ENCODE measurements at places on chromosomes 1 and 21.

DNA sequence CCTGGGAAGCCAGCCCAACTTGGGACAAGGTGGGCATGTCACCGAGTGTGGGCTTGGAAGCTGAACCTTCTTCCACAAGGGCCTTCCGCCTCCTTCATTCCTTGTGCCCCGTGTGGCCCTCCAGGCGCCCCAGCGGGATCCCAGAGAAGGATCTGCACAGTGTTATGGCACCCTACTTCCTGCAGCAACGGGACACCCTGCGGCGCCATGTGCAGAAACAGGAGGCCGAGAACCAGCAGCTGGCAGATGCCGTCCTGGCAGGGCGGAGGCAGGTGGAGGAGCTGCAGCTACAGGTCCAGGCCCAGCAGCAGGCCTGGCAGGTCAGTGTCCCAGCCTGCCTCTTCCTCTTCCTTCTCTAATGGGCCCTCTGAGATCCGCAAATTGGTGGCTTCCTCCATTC lies 5.8 kb upstream of the BGLAP start:
- no peak for DNase-seq

- DNase-seq: no peak
Observed at GRCh38 chr1:245501633-245502032, 346.8 kb downstream of the KIF26B start.

GRCh38 chr1:115057661-115058254 lies 28.1 kb downstream of the TSHB start:
- no peak for DNase-seq

DNA sequence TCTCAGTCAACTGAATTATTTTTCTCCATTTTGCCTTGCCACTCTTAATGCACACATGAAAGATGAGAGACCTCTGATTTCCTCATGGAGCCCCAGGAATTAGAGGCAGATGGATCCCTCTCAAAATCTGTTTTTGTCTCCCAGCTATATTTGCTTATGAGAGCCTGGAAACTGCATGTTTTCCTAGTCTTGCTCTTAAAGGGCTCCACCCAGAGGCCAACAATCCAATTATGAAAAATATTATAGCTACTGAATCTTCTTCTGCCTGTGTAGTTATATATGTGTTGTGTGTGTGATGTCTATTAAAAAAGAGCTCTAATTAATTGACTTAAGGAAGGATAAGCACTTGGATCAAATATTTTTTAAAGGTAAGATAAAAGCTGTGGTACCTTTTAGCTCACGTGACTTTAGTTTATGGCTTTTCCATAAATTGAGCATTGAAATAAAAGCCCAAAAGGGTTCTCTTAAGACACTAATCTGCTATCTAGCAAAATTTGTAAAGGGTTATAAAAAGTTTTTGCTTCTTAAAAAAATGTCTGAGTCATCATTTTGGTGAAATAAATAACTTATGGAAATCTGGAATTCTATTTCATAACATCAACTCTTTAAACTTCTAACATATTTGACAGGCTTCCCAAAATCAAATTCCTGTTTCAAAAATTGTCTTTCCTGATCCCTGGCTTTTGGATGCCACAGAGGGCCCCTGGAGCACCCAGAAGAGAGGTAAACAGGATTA lies 31.2 kb upstream of the TSPEAR start:
- no peak for DNase-seq

- no peak for DNase-seq
Observed at GRCh38 chr1:204142032-204142974, 9.5 kb downstream of the ETNK2 start.

DNA sequence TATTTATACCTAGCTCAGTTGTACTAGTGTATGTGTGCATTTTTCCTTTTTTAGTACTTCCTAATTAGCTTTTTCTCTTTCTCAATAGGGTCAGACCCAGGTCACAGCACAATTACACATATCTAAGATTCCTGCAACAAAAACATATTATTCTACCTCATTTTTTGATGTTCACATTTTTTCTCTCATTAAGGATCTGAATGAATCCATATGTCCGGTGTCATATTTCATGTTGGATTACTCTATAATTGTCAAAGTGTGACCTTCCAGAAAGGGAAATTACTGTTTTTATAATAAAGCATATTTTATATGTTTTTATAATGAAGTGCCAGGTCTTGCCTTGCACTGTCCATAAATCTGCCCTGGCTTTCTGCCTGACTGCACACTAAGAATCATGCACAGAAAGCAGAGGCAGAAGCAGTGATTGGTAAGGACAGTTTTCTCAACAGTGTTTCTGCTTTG lies 143.7 kb downstream of the KCNT2 start:
- DNase-seq: peak; percentile 69

DNA sequence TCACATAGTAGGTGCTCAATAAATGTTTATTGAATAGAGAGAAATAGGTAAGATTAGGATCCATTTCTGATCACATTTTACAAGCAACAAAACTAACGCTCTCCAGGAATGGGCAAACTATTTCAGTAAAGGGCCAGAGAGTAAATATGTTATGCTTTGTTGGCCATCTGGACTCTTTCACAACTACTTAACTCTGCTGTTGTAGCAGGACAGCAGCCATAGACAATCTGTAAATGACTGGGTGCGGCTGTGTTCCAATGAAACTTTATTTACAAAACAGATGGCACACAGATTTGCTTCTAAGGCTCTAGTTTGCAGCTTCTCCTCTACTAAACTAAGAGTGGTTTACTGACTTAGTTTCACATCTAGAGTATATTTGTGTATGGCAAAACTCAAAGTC lies 83.0 kb upstream of the BACH1 start:
- DNase-seq: no peak

DNA sequence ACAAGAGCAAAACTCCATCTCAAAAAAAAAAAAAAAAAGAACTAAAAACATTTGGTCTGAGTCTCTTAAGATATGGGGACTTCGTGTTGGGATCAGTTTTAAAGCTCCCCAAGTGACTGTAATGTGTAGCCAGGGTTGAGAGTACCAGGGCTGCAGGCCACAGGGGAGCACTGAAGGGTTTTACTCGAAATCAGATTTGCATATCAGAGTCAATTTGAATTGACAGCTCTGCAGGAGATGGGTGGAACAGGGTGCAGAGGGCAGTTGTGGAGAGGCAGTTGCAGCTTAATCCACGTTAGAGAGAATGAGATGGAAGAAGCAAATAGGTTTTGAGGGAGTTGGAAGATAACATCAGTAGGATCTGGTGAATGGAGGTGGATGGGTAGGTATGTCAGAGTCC lies 20.6 kb upstream of the ELOA start:
- no peak for DNase-seq

- no peak for DNase-seq
Observed at GRCh38 chr1:34147301-34147700, 17.7 kb downstream of the CSMD2 start.

DNA sequence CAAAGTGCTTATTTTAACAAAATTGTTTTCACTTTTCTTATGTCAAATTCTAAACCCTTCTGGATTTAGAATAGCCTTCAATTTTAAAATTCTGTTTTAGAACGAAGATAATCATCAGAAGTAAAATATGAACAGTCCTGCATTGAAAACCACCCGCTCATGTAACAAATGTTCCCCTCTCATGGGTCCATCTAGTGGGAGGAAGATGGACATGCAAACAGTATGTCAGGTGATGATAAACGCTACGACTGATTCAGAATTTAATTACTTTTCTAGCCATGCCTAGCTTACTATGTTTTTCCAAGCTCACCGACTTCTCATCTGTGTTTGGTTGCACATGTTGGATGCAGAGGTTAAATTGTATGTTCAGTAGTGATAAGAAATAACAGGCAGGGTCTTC lies 23.5 kb downstream of the SOD1 start:
- DNase-seq: no peak

DNA sequence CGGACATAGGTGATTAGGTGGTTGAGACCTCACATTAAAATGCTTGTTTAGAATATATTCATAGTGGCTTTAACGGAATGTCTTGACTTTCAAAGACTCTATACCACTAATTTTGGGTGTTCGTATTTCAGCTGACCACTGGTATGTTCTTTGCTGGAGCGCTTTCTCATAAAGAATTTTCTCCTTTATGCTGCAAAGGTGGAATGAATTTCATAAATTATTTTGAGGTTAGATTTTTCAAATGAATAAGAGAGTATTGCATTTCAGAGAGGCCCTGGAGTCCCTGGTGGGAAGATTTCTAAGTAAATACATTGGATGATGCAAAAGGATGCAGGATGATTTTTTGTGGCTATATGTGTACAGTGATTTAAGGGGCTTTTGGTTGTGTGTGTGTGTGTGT lies 55.8 kb downstream of the HUNK start:
- no peak for DNase-seq

DNA sequence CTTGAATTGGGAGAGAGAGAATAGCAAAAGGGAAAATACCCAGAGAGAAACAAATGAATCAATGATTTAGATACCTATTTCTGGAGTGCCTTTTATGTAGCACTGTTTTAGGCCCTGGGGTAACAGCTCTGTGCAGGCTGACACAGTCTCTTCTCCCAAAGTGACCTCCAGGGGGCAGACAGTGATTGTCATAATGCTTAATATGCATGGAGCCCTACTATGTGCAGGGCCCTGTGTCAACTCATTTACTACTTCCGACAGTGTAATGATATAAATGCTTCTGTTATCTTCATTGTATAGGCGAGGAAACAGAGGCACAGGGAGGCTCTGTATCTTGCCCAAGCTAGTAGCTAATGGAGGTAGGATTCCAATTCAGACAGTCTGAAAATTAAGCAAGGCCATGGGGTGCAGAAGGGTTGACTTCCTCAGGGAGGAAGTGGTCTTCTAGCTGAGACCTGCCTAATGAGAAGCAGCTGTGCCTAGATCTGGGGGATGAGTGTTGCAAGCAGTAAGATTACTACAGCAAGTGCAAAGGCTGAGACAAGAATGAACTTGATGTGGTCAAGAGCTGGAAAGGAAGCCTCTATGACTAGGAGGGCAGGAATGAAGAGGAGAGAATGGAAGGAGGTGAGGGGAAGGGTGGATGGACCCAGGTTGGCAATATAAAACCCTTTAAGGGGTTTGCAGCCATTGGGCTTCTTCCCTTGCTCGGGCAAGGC lies 16.2 kb upstream of the SERINC2 start:
- no peak for DNase-seq

- DNase-seq: no peak
Observed at GRCh38 chr1:61221642-61222041, 139.3 kb downstream of the NFIA start.

DNA sequence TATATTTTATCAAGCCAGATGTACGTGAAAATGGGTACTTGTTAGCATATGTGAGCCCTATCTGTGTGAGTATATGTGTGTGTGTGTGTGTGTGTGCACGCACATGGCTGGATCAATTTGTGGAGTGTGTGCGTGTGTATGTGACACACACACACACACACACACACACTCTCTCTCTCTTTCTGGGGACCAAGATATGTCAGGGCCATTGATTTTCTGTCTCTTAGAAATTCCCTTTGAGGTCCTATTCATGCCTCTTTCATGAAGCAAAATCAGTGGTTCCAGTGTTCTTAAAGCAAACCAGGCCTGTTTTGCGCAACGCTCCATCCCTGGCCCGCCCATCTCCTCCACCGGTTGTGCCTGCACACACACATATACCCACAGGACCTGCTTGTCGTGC lies 90.0 kb downstream of the EPHB2 start:
- DNase-seq: no peak

- DNase-seq: no peak
Observed at GRCh38 chr1:40652979-40653378, 12.5 kb downstream of the RIMS3 start.

GRCh38 chr1:25157846-25158245 lies 74.5 kb downstream of the SYF2 start:
- no peak for DNase-seq

DNA sequence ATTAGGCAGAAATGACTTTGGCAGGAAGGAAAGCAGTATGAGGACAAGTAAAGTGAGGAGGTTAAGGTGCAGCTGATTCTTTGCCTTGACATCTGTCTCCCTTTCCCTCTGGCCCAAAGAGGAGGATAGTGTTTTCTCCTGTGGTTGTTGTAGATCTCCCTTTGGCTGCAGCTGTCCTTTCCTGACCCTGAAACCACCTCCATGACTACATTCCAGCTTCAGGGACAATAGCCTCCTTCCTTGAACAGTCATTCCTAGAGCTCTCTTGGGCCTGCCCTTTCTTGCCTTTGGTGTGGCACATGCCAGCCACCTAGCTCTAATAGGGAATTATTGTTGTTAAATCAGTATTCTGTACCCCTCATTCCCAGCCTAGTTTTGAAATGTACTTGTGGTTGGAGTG lies 6.2 kb downstream of the ZMYM1 start:
- peak; percentile 51 for DNase-seq

- no peak for DNase-seq
Observed at GRCh38 chr1:108080448-108080847, 115.5 kb upstream of the VAV3 start.

DNA sequence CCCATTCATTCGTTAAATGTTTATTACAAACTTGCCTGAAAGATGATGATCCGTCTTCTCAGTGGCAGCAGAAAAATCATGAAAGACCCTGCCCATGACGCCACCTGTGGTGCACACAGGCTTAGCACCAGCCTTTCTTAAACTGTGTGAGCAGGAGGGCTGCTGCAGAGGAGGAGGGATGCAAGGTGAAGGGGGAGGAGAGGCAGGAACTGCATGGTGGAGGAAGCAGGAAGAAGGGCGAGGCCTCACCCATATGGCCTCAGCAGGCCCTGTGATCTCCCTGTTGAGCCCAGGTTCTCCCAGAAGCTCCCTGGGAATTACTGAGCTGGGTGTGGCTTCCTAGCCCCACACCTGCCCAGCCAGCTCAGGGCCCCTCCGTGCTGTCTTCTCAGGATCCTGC lies 25.0 kb upstream of the RD3 start:
- DNase-seq: no peak

DNA sequence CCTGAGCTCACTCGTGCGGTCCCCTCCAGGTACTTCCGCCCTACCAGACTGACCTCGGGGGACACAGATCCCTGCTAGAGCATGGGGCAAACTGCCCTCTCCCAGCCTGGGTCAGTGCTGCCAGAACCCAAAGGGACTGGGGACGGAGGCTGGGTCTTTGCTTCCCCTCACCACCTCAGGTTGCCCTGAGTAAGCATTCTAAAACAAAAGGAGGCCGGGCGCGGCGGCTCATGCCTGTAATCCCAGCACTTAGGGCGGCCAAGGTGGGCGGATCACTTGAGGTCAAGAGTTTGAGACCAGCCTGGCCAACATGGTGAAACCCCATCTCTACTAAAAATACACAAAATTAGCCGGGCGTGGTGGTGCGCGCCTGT lies 108.4 kb downstream of the SPSB1 start:
- DNase-seq: no peak

DNA sequence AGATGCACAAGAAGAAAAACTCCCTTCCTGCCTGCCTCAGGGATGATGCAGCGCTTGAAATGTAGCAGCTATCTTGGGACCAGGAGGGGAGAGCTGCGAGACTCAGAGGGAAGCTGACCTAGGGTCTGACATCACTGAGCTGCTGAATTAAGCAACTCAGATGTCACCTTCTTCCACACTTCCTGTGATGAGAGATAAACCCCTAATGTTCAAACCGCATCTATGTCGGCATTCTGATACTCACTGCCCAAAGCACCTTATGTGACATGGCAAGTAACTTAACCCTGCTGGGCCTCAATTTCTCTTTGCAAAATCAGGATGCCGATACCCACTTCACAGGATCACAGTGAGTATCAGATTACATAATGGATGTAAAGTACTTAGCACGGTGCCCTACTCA lies 9.1 kb upstream of the AK2 start:
- no peak for DNase-seq

- DNase-seq: no peak
Observed at GRCh38 chr1:203215573-203215972, 13.9 kb downstream of the CHIT1 start.
